ENCODE measurements at places on chromosomes 12 and 14. TPM values are rescaled to one million over a fixed set of nuclear protein-coding genes. Genes with fewer than 3 reads are reported as not detected.

IFNG-AS1 gene
- total RNA-seq: not detected

PIK3C2G gene
- not detected for total RNA-seq

BRAP gene
- 18.7 TPM for total RNA-seq

- DNase-seq: peak; percentile 75
Measured at GRCh38 chr14:85421186-85421877, 108.6 kb upstream of the FLRT2 start.

SLC25A3 gene
- 668 TPM for total RNA-seq

OR6C68 gene
- total RNA-seq: not detected

GLIPR1L1 gene
- total RNA-seq: not detected

GRCh38 chr12:22121224-22121623, 75.2 kb downstream of the CMAS start:
- DNase-seq: no peak

- DNase-seq: no peak
Measured at GRCh38 chr14:80798878-80799277, 142.7 kb downstream of the CEP128 start.

DNA sequence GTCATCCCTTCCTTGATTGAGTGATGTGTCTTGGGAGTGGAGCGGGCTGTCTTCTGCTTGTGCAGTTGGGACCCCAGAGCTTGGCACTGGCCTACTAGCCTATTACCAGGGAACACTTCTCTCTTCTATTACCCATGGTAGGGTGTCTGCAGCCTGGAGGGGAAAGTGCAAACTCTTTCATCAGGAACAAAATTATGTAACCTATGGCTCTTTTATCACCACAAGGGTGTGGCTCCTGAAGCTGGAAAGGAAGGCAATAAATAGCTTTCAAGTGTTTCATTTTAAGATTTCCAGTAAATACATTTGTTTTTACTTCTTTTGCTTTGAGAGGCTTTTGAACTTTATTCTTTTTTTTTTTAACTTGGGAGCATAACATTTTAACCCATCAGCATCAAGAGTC, 349.7 kb upstream of the FAR2 start:
- peak; percentile 11 for DNase-seq

TMEM179 gene
- total RNA-seq: not detected

- DNase-seq: peak; percentile 7
Measured at GRCh38 chr14:37678916-37679315, 83.5 kb downstream of the TTC6 start.

DNA sequence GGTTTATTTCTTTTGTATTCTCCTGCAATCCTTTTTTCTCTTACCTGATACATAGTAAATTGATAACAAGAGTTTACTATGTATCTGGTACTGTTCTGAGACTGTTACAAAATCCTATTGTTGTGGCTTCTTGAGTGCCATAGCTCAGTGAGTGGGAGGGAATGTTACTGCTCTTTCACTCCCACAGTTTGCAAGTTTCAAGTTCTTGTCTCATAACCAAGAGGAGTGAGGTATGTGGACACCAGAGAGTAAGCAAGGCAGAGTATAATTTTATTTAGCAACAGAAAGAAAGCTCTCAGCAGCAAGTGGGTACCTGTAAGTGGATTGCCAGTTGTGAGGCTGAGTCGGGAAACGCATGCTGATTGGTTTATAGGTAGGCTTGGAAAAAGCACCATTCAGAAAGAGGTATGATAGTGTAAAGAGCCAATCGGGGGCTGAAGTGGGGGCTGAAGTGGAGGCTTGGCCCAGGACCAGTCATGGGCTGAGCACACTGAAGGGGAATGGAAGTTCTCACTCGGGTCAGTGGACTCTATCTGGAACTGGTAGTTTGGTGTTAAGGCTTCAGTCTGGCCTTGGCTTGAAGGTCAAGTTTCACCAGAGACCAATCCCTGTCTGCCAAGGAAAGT, 850.8 kb downstream of the TMTC2 start:
- peak; percentile 1 for DNase-seq

Measured in fibroblast of villous mesenchyme (primary cell).